Mesenteric fat pad (tissue), 1 donor: ENCODE measurements at places on chromosomes 4 and X. TPM values are rescaled to one million over a fixed set of nuclear protein-coding genes. Genes with fewer than 3 reads are reported as not detected.
A peak's percentile ranks its signal among the peaks of the same experiment; 100 is the strongest.

DNA sequence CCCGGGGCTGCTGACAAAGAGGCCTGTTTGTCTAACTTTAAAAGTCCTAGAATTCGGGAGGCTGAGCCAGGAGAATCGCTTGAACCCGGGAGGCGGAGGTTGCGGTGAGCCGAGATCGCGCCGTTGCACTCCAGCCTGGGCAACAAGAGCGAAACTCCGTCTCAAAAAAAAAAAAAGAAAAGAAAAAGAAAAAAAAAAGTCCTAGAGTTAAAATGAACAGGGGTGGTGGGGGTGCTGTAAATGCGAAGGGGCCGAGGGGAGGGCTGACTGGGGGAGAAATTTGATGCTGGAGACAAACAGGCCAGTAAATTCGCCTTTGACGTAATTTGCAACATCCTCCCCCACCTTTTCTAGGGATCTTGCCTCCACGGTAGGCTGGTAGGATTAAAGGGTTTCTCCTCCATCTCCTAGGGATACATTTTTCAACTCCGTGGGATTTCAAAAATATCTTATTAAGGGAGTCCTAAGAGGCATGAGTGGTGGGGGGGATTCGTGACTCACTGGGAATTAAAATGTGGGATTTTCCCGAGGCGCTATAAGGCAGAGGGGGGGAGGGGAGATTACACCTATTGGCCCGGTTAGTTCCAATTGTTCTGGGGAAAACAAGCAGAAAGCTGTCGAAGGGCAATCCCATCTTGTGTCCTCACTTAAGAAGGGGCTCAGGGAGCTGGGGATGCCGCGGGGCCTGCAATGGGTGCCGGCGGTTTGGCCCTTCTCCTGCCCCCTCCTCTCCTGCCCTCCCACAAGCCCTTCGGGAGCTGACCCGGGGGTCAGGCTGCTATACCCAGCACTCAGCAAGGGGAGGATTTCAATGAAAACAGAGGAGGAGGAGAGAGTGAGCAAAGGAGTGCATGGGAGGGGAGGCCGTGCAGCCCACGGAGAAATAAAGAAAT, 3.0 kb upstream of the BCOR start:
- no peak for DNase-seq

DNA sequence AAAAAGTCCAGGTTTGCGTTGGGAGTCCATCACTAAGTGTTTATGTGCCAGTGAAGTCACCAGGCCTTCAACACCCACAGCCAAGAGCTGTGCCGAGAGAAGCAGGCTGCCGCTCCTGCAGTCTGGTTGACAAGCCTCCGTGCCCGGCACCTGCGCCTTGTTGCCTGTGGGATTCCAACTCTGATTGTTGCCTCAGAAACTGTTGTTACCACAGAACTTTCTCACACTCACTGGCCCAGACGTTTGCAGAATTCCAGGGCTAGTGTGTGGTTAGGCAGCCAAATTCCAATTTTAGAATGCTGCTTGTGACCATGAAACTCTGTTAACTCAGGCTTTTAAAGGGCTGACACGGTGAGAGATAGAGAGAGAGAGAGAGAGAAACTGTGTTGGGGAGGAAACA, 119.5 kb upstream of the LIMCH1 start:
- no peak for DNase-seq

- no peak for DNase-seq
Observed at GRCh38 chrX:136674270-136674985, 26.5 kb downstream of the CD40LG start.

GRCh38 chrX:118669435-118669834, 58.0 kb upstream of the IL13RA1 start:
- DNase-seq: no peak

- DNase-seq: no peak
Observed at GRCh38 chr4:1794809-1795298, 1.8 kb downstream of the FGFR3 start.

DNA sequence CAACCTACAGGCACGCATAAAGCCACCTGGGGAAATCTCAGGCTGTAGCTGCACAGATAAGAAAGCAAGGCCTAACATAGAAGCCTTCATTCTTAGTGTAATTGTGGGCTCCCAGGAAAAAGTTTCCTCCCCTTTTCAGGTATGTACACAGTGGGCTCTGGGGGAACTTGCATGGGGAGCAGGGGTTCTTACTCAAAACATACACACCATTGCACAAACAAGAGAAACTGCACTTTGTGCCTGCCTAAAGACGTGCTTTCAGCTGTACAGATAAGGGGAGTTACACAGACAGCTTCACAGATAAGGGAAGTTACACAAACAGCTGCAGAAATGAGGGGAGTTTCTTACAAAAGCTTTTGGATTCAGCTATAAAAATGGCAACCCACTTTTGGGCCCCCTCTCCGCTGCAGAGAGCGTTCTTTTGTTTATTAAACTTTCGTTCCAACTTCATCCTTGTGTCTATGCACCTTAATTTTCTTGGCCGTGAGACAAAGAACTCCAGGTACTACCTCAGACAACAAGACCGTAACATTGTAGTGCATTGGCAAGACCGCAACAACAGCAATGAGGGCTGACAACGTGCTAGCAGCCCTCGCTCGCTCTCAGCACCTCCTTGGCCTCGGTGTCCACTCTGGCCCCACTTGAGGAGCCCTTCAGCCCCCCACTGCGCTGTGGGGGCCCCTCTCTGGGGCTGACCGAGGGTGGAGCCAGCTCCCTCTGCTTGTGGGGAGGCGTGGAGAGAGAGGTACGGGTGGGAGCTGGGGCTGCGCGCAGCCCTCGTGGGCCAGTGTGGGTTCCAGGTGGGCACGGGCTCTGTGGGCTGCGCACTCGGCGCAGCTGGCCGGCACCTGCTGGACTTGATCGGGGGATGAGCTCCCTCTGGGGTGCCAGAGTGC, 317.5 kb downstream of the RAPGEF2 start:
- no peak for DNase-seq

Gene SMR3A
- not detected for total RNA-seq

DNA sequence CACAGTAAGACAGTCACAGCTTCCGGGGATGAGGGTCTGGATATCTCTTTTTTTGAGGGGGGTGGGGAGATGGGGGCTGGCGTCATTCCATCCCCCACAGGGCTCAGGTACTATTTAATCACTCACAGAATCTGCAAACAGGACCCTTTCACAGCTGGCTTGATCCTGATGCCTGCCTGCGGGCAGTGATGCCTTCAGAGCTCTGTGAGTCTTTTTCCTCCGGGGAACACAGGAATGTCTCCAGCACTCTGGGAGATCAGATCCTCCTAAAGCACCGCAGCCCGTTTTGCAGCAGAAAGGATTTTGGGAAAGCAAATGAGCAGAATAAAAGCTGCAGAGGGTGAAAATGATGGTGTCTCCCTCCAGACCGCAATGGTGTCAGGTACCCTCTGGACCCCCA, 13.2 kb upstream of the SHOX start:
- DNase-seq: peak; percentile 18

Gene CT45A10
- not detected for total RNA-seq

DNA sequence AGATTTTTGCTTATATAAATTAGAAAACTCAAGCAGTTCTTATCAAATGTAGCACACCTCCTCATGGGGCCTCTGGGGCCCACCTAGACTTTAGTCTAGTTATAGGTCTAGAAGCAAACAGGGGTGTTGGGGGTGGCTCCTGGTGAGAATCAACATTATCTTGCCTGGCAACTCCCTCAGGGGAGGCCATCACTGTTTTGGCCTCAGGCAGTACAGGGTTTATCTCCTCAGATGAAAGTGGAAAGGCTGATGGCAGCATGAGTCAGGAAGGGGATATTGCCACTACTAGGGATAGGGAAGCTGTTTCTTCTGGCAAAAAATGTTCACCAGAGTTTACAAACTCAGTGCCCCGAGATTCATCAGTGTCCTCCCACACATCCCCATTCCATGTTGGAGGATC, 232.4 kb upstream of the BMP3 start:
- DNase-seq: no peak

GRCh38 chr4:75089206-75089605, 156.3 kb downstream of the PARM1 start:
- no peak for DNase-seq

DNA sequence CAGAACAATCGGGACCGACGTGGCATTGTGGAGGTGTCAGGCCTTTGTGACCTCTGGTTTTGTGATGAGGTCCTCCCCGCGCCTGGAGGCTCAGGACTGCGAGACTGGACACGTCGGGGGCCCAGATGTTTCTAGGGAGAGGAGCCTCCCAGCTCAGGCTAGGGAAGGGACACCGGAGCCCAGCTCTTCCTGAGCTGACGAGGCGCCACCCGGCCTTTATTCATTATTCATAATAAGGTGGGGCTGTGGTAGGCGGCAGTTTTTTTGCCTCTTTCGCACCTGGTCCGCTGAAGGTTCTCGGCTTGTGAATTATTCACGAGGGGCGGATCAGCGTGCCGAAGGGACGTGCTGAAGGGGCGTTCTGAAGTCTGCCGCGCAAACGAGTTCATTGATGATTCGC, 2.3 kb upstream of the UBA1 start:
- no peak for DNase-seq

DNA sequence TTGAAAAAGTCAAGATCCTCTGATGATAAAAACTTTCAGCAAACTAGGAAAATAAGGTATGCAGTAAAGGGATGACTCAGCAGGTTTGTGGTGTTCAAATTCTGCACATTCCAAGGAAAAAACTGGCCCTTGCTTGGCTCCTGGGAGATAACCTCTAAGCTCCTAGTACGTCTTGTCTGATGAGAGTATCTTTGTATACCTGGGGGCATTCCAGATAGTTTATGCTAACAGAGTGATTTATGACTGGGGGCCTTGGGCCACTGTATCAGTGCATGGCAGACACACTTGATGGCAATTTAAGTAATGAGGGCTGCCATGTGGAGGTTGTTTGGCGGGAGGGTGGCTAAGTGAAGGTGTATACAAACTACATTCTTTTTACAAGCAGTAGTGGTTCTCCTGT, 56.9 kb downstream of the NSG1 start:
- no peak for DNase-seq

Gene TLR6
- total RNA-seq: 7.3 TPM

- DNase-seq: no peak
Observed at GRCh38 chr4:7256984-7257810, 64.9 kb downstream of the SORCS2 start.

Gene NHS
- 11.4 TPM for total RNA-seq

DNA sequence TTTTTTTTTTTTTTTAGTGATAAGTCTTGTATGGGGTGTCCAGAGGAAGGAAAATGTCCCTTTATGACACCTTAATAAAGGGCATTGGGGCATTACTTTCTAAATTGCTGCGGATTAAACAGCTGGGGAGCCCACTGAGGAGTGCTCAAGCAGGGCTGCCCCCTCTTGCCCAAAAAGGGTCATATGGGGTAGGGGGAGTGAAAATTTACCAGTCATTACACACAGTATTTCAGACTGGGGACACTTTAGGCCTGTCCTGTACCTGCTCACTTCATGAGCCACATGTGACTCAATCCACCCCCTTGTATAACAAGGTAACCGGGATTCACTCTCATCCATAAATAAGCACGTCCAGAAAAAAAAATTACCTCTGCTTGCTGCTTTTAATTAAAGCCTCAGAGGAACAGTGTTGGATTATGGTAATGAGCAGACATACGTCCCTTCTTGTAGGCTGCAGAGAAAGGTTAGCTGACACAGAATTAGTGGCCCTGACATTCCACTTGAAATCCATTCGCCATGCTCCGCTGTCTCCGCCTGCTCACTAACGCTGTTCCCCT, 1.8 kb downstream of the PRDM8 start:
- no peak for DNase-seq
